Skin of body (tissue), 3 donors: ENCODE measurements at places on chromosomes 4 and X. TPM values are rescaled to one million over a fixed set of nuclear protein-coding genes. Genes with fewer than 3 reads are reported as not detected.

Gene PPARGC1A
- 10.6 TPM for total RNA-seq

- peak; percentile 27 for DNase-seq
These were observed 65.8 kb upstream of the MSN start for GRCh38 chrX:65601530-65602220.

Gene MRPS18C
- 19.9 TPM for total RNA-seq

Gene FGA
- not detected for total RNA-seq

Gene ERAS
- total RNA-seq = not detected

DNA sequence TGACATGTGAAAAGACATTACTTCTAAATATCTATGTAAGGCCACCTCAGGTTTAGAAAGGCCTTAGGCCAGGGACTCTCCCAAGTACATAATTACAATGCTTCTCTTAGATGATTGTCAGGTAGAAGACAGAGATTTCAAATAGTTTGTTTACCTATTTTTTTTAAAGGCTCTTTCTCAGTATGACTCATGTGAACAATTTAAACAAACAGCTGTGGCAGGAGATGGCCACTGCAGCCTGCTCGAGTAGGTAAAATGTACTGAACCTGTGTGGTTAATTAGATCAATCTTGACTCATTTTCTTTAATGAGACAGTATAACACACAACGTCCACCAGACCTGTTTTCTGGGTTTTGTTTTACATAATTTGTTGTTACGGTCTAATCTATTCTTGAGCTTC, 50.2 kb downstream of the LEF1 start:
- no peak for DNase-seq

DNA sequence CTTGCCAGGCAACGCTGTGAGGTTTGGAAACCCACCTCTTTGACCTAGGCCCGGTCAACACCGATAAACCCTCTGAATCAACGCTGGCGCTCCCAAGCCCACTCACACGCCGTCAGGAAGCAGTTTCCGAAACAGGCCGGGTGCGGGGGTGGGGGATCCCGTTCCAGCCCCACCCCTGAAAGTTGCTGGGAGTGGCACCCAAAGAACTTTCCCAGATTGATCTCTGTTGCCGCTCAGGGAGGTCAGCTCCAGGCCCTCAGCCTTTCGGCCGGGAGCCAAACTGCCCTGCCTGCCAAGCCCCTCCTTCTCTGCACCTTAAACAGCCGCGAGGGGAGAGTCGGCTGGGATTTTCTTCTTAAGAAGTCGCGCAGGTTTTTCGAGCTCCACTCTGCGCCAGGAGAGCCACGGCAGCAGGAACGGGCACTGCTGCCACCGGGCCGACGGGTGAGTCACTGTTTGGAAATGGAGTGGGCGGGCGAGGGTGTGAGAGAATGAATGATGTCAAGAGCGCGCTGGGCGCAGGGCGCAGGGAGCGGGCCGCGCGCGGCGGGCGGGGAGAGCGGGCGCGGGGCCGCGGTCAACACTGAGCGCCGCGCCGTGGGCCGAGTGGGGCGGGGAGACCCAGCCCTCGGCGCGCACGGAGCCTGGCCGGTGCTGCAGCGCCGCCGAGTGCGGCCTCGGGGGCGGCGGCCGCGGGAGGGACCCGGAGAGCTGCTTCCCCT, at the start of gene SGMS2:
Gene SGMS2 (plus strand): TSS at position 583 of the 722 bp plus-strand sequence. CDS start 70,622 bp downstream, outside the sequence.
- DNase-seq = peak; percentile 47

Gene TIGD2
- 5.2 TPM for total RNA-seq

DNA sequence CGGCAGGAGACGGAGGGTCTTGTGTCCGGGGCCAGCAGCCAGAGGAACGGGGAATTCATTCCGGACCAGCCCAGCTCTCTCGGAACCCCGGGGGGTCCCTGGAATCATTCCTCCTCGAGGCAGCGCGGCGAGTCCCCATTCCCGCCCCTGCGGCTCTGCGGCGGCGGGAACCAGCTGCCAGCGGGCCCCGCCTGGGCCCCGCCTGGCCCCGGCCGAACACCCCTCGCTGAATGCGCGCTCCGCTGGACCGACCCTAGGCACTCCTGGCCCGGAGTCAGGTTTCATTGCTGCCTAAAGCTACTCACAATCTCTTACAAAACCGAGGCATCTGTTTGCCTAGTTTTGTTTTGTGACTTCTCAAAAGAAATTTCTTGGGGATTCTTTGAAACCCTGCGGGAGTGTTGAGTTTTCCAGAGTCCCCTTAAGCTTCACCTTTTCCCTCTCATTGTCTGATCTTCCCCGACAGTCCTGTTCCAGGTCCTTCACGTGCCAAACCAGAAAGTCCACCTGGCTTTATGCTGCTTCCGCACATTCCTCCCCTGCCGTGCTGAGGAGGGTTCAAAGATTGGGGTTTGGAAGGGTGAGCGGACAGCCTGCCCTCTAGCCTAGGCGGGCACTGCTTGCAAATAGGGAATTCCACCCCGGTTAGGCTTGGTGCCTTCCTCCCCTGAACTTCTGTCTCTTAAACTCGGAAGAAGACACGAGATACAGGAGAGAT, 789 bp downstream of the ARHGAP10 start:
- DNase-seq = no peak

DNA sequence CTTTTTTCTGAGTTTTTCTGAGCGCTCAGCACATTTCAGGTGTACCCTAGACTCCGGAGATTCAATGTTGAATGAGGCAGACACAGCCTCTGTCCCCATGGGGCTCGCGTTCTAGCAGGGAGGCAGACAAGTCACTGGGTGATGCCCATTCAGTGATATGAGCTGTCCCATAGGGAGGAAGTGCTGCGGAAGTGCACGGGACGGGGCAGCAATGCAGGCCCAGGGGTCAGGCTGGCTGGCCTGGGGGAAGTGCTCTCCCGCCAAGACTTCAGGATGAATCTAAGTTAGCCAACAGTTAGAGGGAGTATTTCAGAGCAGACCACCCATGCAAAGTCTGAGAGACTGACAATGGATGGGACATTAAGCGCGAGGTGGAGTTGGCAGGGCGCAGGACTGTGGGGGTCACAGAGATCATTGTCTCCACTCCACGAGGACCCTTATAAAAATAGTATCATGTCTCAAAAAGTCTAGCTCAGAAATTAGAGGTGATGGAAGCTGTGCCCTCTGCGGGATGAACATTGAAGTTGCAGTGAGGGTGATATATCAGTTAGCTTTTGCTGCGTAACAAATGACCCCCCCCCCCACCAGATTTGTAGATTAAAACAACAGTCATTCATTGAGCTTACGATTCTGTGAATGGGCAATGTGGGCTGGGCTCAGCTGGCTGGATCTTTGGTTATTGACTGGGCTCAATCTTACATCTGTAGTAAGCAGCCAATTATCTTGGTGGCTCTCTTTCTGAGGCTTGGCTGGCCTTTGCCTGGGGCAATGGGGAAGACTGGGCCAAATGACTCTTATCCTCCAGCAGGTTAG, 16.4 kb downstream of the PSAPL1 start:
- no peak for DNase-seq

- no peak for DNase-seq
These were observed 434 bp upstream of the TMEM255A start for GRCh38 chrX:120311727-120312063.

Gene TAF9B
- 22.4 TPM for total RNA-seq

Gene MTMR8
- 1.7 TPM for total RNA-seq

DNA sequence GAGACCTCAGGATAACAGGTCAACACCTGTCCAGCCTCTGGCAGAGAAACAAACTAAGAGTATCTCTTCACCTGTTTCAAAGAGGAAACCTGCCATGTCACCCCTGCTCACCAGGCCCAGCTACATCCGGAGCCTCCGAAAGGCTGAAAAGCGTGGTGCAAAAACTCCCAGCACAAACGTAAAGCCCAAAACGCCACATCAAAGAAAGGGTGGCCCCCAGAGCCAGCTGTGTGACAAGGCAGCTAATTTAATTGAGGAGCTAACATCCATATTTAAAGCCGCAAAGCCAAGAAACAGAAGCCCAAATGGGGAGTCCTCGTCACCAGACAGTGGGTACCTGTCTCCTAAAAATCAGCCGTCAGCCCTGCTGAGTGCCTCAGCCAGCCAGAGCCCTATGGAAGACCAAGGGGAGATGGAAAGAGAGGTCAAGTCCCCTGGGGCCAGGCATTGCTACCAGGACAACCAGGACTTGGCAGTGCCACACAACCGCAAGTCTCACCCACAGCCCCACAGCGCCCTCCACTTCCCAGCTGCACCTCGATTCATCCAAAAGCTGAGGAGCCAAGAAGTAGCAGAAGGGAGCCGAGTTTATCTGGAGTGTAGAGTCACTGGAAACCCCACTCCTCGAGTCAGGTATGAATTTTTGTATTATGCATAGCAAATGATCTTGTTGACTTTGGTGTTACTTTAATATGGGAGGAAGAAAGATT, 15.1 kb downstream of the PALLD start:
- DNase-seq = no peak

DNA sequence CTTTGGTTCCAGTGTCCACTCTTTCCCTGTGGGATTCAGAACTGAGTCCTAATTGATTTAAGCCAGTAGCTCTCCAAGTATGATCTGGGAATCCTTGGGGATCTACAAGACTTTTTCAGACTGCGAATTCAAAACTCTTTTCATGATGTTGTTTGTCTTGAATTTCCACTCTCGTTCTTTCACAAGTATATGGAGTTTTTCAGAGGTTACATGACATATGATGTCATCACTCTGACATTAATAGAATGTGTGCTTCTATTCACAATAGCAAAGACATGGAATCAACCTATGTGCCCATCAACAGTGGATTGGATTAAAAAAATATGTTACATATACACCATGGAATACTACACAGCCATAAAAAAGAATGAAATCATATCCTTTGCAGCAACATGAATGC, 23.2 kb upstream of the TSR2 start:
- no peak for DNase-seq
